ENCODE measurements at places on chromosomes 7 and 10.

GRCh38 chr10:101075775-101076174, 14.0 kb downstream of the KAZALD1 start:
- DNase-seq = no peak

GRCh38 chr7:510131-510481, 9.5 kb downstream of the PDGFA start:
- DNase-seq = no peak

DNA sequence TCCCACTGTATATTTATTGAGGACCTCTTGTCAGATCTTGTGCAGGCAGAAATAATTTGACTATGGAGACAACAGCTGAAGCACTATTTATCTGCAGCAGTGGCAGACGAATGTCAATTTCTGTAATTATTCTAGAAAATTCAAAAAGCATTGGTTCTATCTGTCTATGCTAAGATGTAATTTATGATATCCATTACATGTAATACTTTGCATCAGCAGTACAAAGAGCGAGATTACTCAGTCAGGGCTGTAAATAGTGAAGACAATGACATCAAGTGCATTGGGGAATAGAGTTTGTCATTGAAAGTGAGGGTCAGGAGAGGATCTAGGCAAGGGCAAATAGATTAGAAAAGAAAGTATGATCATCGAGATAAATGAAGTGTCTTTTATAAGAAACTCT, 508.2 kb downstream of the ZWINT start:
- DNase-seq = no peak

GRCh38 chr7:140054751-140055150, 8.0 kb downstream of the PARP12 start:
- DNase-seq = peak; percentile 22

GRCh38 chr10:103153302-103154197, 39.5 kb downstream of the NT5C2 start:
- no peak for DNase-seq

- DNase-seq = no peak
Observed at GRCh38 chr10:7070950-7071349, 339.9 kb downstream of the SFMBT2 start.
